ELF-1 (cell line): ENCODE measurements at places on chromosomes 7 and 10.

DNA sequence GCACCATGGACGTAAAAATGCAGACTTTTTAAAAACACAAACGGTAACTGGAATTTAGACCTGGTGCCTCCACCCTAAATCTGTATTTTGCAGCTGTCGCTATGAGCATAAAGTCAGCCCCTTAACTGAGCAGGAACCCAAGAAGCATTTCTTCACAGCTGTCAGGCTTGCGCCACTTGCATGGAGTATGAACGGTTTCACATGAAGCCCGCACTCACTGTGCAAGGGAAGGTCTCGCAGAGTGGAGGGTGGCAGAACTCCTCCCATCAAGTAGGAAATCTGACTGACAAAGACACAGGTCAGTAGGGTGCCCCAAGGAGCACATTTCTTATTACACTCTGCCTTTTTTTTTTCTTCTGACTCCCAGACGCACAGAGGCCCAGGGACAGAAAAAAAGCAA, 58.5 kb downstream of the ELMO1 start:
- DNase-seq = no peak

GRCh38 chr10:77602913-77603533, 34.6 kb downstream of the KCNMA1 start:
- DNase-seq = no peak

DNA sequence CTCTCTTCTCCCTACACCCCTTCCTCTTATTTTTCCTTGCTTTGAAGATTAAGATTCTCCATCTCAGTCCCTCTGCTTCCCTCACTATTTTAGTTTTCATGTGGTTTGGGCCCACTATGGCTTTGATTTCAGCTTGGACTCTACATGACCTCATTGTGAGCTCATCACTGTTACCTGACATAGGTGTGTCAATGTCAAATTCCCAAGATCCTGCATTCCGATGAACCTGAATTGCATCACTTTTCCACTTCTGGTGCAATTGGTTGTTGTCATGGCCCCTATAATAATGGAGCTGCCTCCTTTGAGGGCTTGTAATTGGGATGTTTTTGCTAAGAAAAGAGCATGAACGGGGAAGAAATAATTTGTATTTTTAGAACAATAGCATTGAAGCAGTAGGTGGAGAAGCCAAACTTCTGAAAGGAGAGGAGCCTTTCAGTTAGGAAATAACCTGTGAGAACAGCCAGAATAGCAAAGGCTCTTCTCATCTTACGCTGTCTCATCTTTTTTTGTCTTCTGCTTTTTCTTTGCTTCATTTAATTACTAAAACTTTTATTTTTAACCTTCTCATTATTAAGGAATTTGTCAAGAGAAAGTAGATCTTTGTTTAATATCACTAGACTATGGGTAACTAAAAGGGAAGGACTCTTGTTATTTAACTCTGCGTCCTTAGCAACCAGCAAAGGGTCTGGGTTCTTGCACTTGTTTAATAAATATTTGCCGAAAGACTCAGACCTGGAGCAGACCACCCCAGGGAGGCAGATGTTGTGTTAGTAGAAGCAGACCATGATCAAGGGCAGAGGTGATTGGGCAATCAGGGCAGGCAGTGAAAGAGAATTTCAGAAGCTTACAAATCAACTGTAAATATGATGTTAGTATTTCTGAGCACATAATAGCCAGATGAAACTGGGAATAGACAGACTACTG, 95.4 kb downstream of the TES start:
- no peak for DNase-seq

GRCh38 chr7:29287366-29287765, 92.8 kb downstream of the CHN2 start:
- no peak for DNase-seq

- DNase-seq = no peak
Measured at GRCh38 chr10:72065439-72066025, 22.8 kb downstream of the SPOCK2 start.

- no peak for DNase-seq
Measured at GRCh38 chr10:11043446-11044127, 25.9 kb downstream of the CELF2 start.

- no peak for DNase-seq
Measured at GRCh38 chr7:46600340-46600739, 679.3 kb upstream of the IGFBP3 start.

DNA sequence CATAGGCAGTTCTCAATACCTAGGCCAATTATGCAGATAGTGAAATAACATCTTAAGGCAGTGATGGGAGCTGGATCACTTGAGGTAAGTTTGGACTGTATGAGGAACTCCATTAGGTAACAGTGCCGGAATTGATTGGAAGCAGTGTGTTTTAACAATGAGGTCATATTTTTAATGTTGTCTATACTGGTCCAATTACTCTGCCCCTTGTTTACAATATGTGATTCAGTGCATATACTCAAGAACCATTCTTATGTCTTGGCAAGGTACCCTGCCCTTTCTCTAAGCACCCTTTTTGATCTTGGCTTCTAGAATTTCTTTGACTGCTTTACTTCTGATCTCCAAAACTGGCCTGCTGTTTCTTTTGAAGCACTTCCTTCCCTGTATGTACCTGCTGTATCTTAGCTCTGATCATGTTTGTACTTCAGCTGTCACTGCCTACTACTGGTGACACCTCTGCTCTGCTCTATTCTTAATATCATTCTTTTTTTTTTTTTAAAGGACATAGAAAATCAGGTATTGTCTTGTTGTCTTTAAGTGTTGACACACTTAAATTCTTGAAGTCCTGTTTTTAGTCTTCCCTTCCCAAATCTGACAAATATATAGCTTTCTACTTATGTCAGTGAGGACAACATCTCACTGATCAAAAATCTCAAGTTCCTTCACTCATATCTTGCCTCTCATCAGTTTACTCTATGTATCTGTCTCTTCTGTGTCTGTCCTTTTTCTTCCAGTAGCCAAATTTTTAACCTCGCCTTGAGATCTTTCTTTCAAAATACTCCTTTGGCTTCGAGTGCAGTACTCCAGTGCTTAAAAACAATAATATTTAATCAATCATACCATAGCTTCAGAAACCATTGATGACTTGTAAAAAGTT, 46.4 kb upstream of the RPA3 start:
- no peak for DNase-seq

DNA sequence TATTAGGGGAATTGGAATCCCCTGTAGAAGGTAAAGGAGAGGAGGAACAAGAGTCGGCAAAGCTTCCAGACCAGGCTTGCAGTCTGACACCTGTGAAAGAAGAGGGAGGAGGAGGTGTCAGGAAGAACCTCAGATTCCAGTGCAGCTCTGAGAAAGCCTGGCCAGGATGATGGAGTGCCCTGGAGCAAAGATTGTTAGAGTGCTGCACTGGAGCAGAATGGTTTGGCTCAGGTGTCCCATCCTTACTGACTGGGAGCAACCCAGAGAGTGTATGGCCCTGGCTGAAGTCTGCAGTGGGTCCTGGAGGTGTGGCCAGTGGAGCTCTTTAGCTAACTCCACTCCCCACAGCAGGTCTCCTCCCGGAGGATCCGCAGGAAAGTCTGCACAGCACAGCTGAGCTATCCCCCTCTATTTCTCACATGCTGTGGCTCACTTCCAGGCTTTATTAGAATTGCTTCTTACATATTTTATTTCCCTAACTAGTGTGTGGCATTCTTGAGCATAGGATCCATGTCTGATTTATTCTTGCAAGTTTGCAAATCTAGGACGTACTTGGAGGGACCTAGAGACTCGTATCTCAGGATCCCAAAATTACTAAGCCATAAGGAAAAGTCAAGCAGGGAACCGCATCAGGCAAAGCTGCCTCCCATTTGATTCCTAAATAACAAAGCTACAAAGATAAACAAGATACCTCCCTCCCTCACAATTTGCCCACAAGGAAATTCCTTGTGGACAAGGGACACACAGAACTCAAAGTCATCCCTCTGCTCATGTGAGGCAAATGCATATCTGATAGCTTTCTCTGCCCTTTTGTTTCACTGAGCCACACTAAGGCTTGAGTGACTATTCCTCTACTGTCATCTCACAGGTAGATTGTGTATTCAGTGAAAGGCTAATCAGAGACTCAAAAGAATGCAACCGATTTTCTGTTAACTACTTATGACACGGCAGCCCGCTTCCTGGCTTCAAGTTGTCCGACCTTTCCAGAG, 58.8 kb downstream of the VIM start:
- DNase-seq = peak; percentile 58

DNA sequence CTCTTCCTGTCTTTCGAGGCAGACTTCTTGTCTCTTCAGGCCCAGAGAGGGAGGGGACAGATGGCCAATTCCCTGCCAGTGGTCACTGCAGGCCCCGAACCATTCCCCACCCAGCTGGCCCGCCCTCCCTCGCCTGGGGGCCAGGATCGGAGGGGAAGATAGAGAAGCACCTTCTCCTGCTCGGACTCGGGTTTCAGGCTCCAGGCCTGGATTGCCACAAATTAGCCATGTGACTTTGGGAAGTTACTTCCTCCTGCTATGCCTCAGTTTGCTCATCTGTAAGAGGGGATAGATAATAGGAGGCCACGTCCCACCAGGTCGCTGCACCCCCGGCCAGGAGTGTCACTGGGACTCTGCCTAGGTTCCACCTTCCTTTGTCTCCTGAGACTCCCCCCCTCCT, 24.8 kb upstream of the PPP2R2D start:
- DNase-seq = peak; percentile 26

DNA sequence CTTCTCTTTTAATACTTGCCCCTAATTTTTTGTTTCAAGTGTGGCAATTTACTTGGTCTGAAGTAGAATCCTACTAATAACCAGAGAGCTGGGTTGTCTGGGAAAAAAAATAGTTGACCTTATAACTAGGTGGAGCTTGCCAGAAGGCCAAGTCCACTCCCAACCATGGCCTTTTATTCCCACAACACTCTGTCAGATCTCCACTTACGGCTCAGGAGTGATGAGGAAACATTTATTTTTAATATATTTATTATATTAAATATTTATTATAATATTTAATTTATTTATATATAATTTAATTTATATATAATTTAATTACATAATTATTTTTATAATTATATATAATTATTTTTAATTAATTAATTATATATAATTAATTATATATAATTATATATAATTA, 58.8 kb downstream of the TSPAN12 start:
- DNase-seq = no peak

- peak; percentile 70 for DNase-seq
Measured at GRCh38 chr7:126656165-126656564, 596.6 kb downstream of the GRM8 start.

DNA sequence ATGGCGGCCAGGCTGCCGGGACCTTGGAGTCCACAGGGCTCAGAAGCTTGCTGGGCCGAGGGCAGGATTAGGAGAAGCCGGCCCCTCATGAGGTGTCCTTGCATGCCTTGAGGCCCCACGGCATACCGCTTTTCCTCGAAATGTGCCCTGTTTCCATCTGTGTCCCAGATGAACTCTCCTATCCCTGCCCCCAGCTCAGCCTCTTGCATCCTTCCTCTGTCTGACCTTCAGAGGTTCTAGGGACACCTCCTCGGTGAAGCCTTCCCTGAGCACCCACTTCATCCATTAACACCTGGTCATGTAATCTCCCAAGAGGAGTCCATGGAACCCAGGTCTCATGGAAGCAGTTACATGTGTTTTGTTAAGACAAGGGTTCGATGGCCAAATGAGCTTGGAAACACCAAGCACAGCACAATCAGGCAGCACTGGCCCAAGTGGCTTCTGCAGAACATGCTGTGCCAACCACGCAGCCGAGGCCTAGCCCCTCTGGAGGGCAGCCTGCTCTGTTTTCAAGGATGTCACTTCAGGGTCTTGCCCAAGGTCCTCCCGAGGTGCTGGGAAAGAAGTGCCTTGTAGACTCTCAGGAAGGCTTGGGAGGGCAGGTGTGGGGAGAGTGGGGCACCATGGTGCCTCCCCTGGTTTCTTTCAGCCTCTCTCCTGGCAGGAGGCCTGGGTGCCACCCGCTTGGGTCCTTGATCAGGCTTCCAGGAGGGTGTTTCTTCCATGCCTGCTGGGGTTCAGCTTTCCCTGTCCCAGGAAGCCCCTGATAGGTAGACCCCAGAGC, 124.3 kb downstream of the NEURL1 start:
- no peak for DNase-seq

- no peak for DNase-seq
Measured at GRCh38 chr10:96968682-96969423, 136.8 kb downstream of the LCOR start.

DNA sequence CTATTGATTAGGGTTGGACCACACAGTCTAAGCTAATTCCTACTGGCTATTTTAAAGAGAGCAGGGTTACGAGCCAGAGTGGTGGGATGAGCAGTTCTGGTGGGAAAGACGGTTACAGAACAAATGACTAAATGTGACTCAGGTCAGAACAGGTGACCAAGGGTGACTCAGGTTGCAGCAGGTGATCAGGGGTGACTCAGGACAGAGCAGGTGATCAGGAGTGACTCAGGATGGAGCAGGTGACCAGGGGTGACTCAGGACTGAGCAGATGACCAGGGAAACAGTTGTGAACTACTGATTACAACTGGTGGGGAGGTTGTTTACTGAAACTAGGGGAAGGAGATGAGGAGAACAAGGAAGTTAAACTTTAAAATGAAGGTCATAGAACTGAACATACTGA, 366.3 kb downstream of the ABCA13 start:
- no peak for DNase-seq

DNA sequence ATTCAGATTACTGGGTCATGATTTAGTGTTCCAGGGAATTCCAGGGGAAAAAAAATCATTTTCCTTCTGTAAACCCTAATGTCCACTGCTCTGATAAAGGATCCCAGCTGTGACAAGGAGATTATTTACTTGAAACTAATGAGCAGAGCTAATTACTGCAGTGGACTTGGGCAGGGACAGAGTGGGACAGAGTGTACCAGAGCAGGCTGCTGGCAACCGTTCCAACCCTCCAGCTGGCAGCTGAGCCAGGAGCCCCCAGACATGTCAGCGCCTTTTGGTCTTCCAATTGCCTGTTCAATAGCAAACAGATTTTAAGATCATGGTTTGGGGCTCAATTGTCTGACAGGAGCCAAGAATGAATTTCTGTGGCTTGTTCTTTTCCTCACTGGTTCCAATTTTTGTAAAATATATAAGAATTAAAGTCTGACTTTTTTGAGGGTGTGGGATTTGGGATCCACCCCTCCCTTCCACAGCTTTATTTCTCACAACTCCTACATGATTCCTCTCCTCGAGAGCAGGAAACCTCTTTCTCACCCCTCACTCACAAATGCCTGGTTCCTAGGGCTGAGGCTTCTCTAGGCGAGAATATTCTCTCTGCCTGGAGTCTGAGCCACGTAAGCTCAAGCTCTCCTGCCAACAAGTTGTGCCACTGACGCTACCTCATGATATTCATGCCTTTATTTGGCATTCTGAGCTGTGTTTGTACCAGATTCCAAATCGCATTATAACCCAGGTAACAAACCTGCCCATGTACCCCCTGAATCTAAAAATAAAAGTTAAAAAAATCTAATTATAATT, 20.6 kb upstream of the FAM180A start:
- DNase-seq = no peak

DNA sequence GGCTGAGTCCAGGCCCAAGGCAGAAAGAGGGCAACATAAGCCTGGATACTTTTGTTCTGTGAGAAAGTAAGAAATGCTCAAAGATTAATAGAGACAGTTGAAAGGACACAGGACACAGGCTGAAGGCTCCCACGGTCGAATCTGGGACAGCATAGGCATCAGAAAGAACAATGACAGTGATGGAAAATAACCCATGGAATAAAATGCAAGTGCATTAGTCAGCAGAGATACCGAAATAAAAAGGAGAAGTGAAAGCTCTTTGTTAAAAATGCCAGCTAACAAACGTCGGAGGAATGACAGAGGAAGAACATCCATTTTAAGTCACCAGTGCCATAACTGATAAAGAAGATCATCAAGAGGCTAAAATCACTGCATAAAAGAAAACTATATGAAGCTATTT, 19.6 kb upstream of the AGAP5 start:
- DNase-seq = no peak

- DNase-seq = no peak
Measured at GRCh38 chr10:124125305-124126116, 32.1 kb upstream of the CHST15 start.

- DNase-seq = no peak
Measured at GRCh38 chr10:35508647-35509046, 96.5 kb upstream of the GJD4 start.
